Omental fat pad (tissue), 4 donors: ENCODE measurements at places on chromosomes 1 and 21. TPM values are rescaled to one million over a fixed set of nuclear protein-coding genes. Genes with fewer than 3 reads are reported as not detected.

- DNase-seq: no peak
Measured at GRCh38 chr1:66510407-66510806, 23.5 kb upstream of the SGIP1 start.

DNA sequence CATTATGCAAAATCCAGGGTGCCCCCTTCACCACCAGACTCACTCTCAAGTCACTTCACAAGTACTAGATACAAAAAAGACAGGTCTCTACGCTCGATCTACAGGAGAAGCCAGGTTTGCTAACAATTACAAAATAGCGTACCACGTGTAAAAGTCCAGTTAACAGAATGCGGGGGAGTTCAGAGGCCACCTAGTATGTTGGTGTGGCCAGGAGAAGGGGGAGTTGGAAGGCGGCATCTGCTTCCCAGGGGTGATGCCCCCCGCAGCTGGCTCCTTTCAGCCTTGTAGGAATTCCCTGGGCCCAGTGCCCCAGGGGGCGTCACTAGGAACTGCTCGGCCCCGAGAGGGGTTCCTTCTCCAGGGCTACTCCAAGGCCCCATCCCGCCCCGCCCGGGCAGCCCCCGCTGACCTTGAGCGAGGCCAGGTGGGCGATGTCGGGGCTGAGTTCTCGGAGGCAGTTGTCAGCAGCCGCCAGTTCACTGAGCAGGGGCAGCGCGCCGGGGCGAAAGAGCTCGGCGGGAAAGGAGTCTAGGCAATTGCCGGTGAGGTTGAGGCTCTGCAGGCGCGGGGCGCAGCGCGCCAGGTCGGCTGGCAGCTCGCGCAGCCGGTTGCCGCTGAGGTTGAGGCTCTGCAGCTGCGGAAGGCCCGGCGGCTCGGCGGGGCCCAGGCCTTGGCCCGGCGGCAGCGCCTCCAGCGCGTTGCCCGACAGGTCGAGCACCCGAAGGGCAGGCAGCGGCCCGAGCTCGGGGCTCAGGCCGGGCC is 664 bp downstream of the LRRC47 start:
- no peak for DNase-seq

SPRR1B gene
- not detected for total RNA-seq

DNA sequence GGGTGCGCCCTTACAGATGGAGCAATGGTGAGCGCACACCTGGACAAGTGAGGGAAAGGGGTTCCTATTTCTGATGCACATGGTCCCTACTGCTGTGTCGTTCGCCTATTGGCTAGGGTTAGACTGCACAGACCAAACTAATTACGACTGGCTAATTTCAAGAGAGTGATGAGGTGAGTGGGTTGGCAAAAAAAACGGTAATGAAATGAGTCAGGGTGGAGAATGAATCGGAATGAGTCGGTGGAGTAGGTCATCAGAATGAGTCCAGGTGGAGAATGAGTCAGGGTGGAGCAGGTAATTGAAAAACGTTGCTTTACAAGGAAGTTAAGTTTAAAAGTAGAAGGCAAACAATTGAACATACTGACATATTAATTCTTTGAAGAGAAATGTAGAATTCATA is 79.8 kb downstream of the WDR4 start:
- no peak for DNase-seq

NCF2 gene
- 53.8 TPM for total RNA-seq

L1TD1 gene
- not detected for total RNA-seq

GRCh38 chr1:228953207-228953606 is 217.9 kb downstream of the RHOU start:
- no peak for DNase-seq

- no peak for DNase-seq
Measured at GRCh38 chr1:2610036-2610959, 22.5 kb downstream of the MMEL1 start.

DNA sequence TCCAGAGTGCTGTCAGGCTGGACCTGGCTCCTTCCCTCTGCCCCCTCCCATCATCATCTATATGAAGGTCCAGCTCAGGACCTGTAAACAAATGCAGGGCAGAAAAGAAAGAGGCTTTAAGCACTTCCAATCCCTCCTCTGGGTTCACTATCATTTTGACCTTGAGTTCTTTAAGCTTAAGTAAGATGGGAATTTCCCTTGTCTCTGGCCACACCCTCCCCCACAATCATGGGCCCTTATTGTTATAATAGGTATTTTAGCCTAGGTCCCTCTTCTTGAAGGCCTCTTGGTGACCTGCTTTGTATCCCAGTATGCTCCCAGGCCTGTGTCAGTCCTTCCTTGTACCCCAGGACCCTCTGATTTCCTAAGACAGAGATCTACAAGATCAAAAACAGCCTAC is 45.1 kb upstream of the EPS15 start:
- no peak for DNase-seq

DNA sequence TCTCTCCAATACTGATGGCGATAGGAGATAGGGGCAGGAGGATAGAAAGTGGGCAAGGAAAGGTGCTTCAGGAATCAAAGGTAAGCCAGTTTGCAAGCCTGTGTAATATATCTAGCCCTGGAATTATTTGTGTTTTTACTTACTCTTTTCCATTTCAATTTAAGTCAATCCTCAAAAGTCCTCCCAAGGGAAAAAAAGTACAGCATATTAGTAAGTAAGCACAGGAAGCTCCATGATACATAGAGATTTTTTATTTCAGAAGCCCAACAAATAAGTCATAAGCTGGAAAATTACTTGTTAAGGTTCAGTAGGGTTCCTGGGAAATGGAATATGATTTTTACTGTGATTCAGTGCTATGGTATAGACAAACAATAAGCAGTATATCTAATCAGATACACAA is 337.7 kb upstream of the DUSP10 start:
- DNase-seq: no peak

GRCh38 chr21:34833465-34833864 is 164.7 kb downstream of the CLIC6 start:
- no peak for DNase-seq

MGST3 gene
- 616 TPM for total RNA-seq

SLFNL1 gene
- total RNA-seq: 0.72 TPM

DNA sequence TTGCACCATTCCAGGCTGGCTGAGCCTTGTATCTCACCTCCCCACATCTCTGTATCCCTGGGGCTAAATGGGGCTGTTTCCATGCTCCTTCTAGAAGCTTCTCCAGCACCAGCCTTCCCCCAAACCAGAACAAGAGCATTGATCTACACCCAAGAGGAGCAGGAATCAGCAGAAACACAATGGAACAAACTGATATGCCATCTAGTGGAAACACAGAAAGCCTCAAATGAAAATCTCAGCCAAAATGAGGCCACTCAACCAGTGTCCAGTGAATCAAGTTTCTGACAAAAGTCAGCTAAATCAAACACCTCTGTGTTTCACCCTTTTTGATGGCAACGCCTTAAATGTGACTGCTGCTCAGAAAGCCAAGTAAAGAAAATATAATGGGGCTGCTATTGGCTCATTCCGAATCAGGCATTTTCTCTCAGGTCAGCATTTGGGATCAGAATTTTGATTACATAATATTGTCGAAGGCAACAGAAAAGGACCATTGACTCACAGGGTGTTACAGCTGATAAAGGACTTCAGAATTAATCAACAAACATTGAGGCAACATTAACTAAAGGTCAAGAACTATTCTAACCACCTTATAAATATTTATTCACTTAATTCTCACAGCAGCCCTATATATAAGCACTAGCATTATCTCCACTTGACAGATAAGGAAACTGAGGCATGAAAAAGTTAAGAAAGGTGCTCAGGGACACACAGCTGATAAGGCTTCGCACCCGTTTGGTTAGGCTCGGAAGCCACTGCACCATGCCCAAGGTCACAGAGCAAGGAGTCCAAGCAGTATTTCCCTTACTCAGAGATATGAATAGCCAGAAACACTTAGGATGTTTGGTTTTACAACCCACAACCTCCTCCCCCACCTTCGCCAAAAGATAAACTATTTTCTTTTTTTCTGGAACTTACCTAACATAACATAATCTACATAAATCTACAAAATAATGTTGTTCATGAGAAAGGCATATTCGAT is 85.8 kb upstream of the KCNJ15 start:
- no peak for DNase-seq

- no peak for DNase-seq
Measured at GRCh38 chr1:169802888-169803287, 8.2 kb upstream of the METTL18 start.

ABCA4 gene
- total RNA-seq: not detected

DNA sequence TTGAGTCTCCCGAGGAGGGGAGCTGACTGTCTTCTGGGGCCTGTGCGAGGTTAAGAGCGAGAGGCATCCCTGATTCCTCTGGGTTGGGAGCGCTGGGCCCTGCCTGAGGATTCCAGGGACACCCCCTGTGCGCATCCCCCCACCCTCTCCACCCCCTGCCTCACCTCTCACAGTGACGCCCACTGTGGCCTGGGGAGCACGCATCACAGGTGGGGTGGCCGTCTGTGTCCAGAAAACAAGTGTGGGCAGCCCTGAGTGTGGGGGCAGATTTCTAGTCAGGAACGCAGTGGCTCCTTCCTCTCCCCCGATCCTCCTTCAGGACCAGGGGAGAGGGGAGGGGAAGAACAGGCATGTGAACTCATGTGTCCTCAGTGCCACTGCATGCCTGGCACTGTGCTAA is 61.7 kb downstream of the LDLRAD2 start:
- DNase-seq: no peak

OR2AK2 gene
- total RNA-seq: not detected

CD1E gene
- total RNA-seq: not detected

GRCh38 chr1:169115891-169116585 is 9.5 kb downstream of the ATP1B1 start:
- peak; percentile 45 for DNase-seq

IQCC gene
- 1.9 TPM for total RNA-seq

IL23R gene
- 0.32 TPM for total RNA-seq

GRCh38 chr1:37033355-37034101 is 787 bp downstream of the GRIK3 start:
- DNase-seq: no peak

MFAP2 gene
- 17.9 TPM for total RNA-seq

DNA sequence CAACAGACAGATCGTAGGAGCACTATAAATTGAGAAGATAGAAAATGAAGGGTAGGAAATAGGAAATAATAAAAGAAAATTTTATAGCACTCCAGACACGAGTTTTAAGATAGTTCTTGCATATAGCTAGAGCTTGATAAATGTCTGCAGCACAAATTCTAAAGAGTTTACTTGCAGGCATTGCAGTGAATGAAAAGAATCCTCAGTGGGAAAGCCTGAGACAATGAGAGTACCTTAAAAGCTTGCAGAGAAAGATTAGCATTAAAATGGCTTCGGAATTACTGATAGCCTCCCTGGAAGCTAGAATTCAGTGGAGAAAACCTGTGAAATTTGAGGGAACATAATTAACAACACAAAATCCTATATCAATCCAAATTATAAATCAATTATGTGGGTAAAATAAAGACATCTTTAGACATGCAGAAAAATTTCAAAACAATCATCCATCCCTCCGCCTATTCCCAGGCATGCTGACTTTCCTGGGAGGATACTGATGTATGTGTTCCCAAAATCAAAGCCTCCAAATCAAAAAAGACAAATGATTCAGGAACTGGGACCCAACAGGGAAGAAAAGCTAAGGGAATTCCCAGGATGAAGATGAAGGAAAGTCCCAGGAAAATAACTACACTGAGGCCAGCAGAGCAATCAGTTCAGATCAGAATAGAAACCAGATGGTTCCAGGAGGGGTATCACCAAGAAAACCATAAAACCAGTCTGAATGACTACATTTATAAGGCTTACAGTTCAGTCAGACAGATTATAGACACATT is 305.9 kb upstream of the USP25 start:
- no peak for DNase-seq

DNA sequence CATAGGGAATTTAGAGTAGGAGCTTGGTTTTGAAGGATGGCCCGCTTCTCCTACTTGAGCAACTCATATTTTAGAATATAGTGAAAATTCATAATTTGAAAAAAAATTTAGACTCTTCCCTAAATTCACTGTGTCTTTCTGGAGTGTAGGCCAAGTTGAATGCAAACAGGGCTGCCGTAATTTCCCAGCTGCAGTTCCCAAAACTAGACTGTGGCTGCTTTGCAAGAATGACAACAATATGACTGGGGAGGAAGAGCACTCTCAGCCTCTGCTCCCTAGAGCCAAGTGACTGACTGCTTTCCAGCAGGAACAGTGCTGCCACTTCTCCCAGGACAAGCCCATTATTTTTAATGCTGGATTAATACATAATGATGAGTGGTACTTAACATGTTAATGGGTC is 209.0 kb downstream of the RHOU start:
- no peak for DNase-seq

HES4 gene
- 22.7 TPM for total RNA-seq

GRCh38 chr1:198556971-198557370 is 16.5 kb upstream of the ATP6V1G3 start:
- DNase-seq: no peak

- no peak for DNase-seq
Measured at GRCh38 chr1:233790662-233791371, 113.7 kb upstream of the SLC35F3 start.

GRCh38 chr1:232594768-232595698 is 34.9 kb downstream of the SIPA1L2 start:
- DNase-seq: no peak

- no peak for DNase-seq
Measured at GRCh38 chr1:171366085-171366484, 52.1 kb downstream of the FMO4 start.

GRCh38 chr1:92655197-92655801 is 129.6 kb downstream of the EVI5 start:
- DNase-seq: no peak

PNRC2 gene
- 139 TPM for total RNA-seq

GRCh38 chr1:21693732-21694131 is 24.6 kb upstream of the RAP1GAP start:
- no peak for DNase-seq

SPRR4 gene
- total RNA-seq: not detected

DNA sequence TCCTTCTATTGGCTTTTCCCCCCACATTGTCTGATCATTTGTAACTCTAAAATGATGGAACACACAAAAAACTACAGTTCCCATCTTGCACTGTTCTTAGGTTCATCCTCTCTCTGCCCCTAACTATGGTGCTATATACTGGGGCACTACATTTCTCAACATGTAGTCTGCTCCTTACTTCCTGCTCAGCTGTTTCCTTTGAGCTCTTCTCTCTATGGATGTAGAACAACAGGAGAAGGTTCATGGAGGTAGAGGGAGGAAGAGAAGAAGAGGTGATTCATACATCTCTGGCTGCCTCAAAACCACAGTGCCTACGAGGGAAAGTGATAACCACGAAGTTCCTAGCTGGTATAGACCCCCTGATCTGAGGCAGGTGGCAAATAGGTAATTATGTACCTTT is 7.0 kb upstream of the C1orf146 start:
- no peak for DNase-seq

DNA sequence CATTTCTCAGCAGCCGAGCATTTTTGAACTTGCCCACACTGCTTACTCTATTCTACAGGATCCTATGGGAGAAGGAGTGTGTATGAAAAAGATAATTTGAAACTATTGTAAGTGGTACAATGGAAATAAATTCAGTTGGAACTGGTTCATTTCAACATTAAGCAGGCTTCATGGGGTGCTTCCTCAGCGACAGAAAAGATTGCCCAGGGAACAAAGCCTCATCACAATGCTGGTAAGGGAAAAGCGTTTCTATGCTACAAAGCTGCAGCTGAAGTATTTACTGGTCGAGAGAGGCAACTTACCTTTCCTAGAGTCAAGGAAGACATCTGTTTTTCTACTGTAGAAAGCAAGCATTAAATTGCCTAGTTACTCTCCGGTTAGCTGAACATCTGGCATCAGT is 568.2 kb upstream of the ZP4 start:
- no peak for DNase-seq

BTF3L4 gene
- total RNA-seq: 55.8 TPM

- DNase-seq: no peak
Measured at GRCh38 chr1:84365225-84366221, 32.8 kb upstream of the DNASE2B start.
